Effector memory CD8-positive, alpha-beta T cell (primary cell): ENCODE measurements at places on chromosomes 7 and 10.

GRCh38 chr10:59971915-59972314, 65.6 kb upstream of the CCDC6 start:
- no peak for DNase-seq

DNA sequence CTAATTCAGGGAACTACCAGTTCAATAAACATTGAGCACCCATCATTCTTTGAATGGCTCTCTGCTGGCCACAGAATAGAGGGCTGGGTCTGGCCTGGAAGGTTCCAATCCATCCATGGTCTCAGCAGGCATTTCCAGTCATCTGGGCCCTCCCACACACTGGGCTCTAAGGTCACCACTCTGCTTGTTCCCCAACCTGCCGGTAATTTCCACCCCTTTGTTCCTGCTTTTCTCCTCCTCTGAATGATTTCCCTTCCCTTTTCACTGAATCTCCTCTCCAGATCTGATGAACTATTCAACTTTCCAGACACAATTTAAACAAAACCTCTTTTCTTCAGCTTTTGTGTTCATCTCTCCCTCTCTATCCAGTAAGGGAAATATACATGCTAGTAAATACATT, 2.6 kb downstream of the BZW2 start:
- DNase-seq = no peak

DNA sequence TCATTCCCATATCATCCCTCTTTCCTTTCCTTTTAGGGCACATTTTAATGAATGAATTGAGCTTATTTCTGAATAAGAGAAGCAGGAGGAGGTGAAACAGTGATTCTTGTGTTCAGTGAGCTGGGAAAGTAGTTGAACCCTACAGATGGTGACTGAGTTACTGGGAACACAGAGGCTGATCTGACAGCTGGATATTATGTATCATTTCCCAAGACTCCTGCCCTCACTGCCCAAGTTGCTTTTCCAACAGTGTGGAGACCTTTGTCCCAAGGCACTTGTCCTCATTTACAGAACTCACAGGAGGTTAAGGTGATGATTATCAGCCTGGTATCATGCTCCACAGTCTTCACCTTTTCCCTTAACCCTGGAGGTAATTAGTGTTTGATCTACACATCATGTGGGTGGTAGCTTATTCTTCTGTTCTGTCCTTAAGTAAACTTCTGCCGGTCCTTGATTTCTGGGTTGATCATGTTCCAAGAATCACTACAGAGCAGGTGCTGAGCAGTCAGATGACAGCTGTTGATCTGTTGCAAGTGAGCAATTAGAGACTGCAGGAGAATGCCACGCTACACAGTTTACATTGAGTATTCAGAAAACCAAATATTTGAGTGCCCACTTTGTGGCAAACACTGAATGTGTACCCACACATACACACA, 2.6 kb downstream of the PRLHR start:
- DNase-seq = no peak

DNA sequence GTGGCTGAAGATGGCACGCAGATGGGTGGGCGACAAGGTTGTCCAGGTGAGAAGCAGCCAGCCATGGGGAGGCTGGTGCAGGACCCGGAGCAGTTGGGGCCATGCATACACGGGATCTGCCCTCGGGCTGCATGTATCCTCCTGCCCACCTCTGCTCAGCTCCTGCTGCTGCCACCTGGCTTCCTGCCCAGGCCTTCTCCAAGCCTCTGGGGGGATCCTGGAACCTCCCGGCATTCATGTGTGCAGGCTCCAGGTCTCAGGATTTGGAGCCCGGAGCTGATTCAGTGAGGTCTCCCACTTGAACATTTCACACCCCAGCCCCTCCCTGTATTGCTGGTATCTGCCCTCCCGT, 27.0 kb downstream of the PDGFA start:
- DNase-seq = no peak

DNA sequence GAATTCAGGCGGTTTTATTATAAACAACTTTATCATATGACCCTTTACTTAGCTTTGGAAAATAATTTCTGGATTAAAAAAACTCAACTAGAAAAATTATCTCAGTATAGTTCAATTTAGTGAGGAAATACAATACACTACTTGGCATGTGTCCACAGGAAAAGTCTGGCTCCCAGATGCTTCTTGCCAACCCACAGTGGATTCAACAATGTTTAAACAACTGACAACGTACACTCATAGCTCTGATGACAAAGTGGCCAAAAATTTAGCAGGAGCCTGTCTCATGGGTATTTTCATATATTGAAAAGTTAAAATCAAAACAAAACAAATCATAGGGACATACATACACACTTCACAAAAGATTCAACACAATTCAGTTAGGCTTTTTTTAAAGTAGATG, 158.8 kb downstream of the SKAP2 start:
- DNase-seq = no peak

DNA sequence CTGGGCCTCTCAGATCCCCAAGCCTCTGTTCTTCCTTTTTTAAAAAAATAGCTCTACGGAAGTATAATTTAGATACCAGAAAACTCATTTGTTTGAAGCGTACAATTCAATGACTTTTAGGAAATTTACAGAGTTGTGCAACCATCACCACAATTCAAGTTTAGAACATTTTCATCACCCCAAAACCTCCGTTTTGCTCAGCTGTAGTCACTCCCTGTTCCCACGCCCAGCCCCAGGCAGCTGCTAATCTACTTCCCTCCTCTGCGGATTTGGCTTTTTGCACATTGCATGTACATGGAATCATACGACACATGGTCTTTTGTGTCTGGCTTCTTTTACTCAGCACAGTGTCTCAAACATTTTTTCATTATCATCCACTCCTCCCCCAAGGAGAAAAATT, 229.2 kb downstream of the TCF7L2 start:
- no peak for DNase-seq

- no peak for DNase-seq
Observed at GRCh38 chr10:49273082-49273465, 25.9 kb upstream of the C10orf71 start.

- DNase-seq = no peak
Observed at GRCh38 chr10:121276822-121277221, 321.4 kb downstream of the FGFR2 start.
